ENCODE measurements at places on chromosomes 2 and 18. TPM values are rescaled to one million over a fixed set of nuclear protein-coding genes. Genes with fewer than 3 reads are reported as not detected.

DNA sequence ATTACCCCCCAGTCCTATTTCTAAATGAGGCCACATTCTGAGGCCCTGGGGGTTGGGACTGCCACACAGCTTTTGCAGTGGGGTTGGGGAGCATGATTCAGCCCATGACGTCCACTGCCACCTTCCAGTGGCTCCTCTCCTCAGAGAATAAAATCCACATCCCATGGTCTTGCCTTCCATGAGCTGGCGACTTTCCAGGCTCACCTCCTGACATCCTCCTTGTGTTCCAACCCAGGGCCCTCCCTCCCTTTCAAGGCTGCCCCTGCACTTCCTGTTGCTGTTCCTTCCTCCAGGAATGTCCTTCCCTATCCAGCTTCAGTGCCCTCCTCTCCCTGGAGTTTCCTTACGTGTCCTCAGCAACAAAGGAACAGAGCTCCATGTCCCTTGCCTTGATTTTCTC, 187.3 kb upstream of the ID2 start:
- no peaks in the 10 kb centered on the region for H3K36me3 ChIP-seq
- DNase-seq: no peak
- H3K27me3 ChIP-seq: peaks cover 6% of the 10 kb centered on the region
- no peak overlapping the region for H3K4me3 ChIP-seq

GRCh38 chr2:233546774-233547173, 19.8 kb downstream of the USP40 start:
- peaks cover 3% of the 10 kb centered on the region for H3K4me1 ChIP-seq
- DNase-seq: no peak
- peaks cover 15% of the 10 kb centered on the region for H3K36me3 ChIP-seq
- H3K27ac ChIP-seq: no peak overlapping the region

The ABCG8 gene
- not detected for polyA plus RNA-seq

DNA sequence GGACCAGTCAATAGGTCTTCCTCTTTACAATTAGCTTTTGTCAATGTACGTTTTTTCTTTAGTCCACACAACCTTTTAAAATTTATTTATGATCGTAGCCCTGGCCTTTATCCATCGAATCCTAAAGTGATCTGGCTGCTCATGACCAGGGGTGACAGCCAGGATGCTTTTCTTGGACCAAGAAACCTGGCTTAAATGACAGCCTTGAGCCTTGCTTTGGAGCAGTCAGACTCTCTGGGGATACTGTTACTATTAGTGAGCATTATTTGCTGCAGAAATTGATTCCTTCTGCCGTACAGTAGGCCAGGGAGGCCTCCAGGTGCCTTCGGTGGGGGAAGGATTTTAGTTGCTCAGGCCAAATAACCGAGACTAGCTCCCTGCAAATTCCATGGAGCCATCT, 70.2 kb downstream of the AGAP1 start:
- peaks cover 7% of the 10 kb centered on the region for H3K4me1 ChIP-seq
- H3K4me3 ChIP-seq: no peak overlapping the region
- H3K36me3 ChIP-seq: no peaks in the 10 kb centered on the region
- no peaks in the 10 kb centered on the region for H3K27me3 ChIP-seq

The GLB1L gene
- 6.2 TPM for polyA plus RNA-seq

- no peak overlapping the region for H3K27ac ChIP-seq
- no peak overlapping the region for H3K4me3 ChIP-seq
- no peaks in the 10 kb centered on the region for H3K36me3 ChIP-seq
- H3K27me3 ChIP-seq: no peaks in the 10 kb centered on the region
Observed at GRCh38 chr2:41294331-41294730, 753.5 kb upstream of the PKDCC start.

DNA sequence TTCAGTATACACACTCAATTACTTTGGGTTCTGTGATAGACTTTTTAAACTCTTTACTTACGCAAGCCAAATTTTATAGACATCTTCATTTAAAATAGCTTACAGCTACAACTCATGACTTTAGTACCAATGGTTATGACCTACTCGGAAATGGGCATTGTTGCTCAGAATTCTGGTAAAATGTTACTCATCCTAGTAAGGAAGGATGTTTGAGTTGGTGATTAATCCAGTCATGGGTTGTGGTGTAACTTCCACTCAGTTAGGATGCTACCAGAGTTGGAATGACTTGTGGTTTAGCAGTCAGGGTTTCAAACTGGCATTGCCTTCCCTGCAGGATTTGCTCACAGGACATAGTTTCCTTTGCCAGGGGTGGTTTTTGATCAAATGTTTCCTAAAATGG, 7.4 kb upstream of the NPC1 start:
- H3K4me3 ChIP-seq: no peak overlapping the region
- H3K27ac ChIP-seq: no peak overlapping the region
- H3K27me3 ChIP-seq: no peaks in the 10 kb centered on the region
- no peaks in the 10 kb centered on the region for H3K4me1 ChIP-seq
- DNase-seq: peak; percentile 87
- H3K36me3 ChIP-seq: no peaks in the 10 kb centered on the region

DNA sequence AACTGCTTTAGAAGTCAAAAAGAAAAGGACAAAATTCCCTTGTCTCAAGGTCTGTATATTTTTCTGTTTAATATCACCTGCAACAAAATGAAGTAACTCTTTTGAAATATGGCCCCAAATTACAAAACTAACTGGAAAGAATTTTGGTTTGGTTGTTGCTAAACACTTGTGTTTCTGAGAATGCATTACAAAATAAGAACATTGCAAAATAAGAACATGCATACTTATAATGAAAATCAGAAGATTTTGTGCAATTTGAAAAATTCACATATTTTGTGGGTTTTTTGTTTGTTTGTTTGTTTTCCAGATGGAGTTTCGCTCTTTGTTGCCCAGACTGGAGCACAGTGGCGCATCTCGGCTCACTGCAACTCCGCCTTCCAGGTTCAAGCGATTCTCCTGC, 21.8 kb downstream of the NDUFB3 start:
- H3K4me1 ChIP-seq: no peaks in the 10 kb centered on the region
- H3K27me3 ChIP-seq: no peaks in the 10 kb centered on the region
- no peak overlapping the region for H3K4me3 ChIP-seq
- DNase-seq: no peak

The UGT1A10 gene
- not detected for polyA plus RNA-seq

DNA sequence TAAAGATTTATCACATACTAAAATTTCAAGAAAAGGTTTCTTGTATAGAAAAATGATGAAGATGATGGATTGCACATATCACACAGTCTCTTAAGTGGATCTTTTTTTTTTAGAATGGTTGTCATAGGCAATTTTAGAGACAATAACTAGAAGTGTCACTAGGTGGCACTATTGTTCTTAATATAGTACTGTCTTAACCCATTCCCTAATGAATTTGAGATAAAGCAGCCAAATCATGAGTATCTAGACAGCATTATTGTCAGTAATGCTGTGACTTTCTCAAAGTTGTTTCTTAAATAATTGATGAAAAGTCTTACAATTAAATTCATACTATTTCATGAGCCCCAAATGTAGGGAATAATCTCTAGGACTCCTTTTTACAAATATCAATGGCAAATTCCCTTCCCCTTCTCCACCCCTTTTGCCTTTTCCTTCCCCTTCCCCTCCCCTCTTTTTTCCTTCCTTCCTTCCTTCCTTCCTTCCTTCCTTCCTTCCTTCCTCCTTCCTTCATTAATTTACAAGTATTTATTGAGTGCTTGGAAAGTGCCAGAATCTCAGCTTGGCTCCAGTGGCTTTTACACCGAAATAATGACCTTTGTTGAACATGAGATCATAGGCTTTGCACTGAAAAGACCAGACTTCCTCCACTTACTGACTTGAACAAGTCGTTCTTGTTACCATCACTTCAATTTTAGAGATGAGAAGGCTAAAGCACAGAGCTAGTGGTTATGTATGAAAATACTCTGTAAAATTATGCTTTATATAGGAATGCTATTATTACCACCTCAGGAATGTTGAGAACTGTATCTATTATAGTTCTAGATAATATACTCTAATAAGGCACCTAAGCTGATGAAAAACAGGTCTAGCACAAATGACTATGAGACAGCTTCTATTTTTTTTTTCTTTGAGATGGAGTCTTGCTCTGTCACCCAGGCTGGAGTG, 19.8 kb downstream of the MYL12B start:
- no peak overlapping the region for H3K27ac ChIP-seq
- no peaks in the 10 kb centered on the region for H3K4me1 ChIP-seq
- no peaks in the 10 kb centered on the region for H3K27me3 ChIP-seq
- no peak overlapping the region for H3K4me3 ChIP-seq
- peak; percentile 86 for DNase-seq
- peaks cover 10% of the 10 kb centered on the region for H3K36me3 ChIP-seq

The GKN1 gene
- polyA plus RNA-seq: not detected

- no peaks in the 10 kb centered on the region for H3K36me3 ChIP-seq
- H3K4me1 ChIP-seq: no peaks in the 10 kb centered on the region
- DNase-seq: no peak
- H3K4me3 ChIP-seq: no peak overlapping the region
- no peaks in the 10 kb centered on the region for H3K27me3 ChIP-seq
Observed at GRCh38 chr18:38961880-38962279, 1396.3 kb upstream of the CELF4 start.

DNA sequence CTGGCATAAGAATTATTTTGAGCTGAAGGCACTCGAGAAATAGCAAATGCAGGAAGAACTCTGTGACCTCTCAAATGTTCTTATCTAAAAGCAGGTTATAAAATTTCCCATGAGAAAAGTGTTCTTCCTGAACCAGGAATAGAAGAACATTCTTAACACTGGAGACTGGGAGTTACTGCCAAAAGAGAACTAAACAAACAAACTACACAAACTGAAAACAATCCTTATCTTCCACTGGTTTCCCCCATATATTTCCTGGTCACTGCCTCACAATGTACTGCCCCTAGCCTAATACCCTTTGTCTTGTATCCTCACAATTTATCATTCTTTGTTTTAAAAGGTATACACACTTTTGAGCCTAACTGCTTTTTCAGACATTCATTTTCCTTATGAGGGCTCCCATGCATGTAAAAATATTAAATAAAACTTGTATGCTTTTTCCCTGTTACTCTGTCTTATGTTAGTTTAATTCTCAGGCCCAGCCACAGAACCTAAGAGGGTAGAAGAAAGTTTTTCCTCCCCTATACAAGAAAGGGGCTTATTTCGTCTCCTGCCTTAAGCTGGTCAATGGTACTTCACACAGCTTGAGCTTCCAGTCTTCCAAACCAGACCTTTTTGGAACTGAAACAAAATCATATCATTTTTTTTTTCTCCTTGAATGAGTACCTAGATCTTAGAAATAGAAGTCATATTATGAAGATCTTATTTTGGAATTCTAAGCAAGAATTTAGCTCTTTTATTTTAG, 110.6 kb downstream of the MSTN start:
- DNase-seq: no peak
- H3K27me3 ChIP-seq: no peaks in the 10 kb centered on the region
- no peak overlapping the region for H3K4me3 ChIP-seq
- no peak overlapping the region for H3K27ac ChIP-seq

The DUSP11 gene
- polyA plus RNA-seq: 22.4 TPM

- H3K36me3 ChIP-seq: no peaks in the 10 kb centered on the region
- H3K4me1 ChIP-seq: no peaks in the 10 kb centered on the region
- no peak overlapping the region for H3K4me3 ChIP-seq
- no peak overlapping the region for H3K27ac ChIP-seq
- H3K27me3 ChIP-seq: peaks cover 29% of the 10 kb centered on the region
Observed at GRCh38 chr18:46341986-46342525, 237.9 kb downstream of the HAUS1 start.

The PID1 gene
- polyA plus RNA-seq: 1.1 TPM

DNA sequence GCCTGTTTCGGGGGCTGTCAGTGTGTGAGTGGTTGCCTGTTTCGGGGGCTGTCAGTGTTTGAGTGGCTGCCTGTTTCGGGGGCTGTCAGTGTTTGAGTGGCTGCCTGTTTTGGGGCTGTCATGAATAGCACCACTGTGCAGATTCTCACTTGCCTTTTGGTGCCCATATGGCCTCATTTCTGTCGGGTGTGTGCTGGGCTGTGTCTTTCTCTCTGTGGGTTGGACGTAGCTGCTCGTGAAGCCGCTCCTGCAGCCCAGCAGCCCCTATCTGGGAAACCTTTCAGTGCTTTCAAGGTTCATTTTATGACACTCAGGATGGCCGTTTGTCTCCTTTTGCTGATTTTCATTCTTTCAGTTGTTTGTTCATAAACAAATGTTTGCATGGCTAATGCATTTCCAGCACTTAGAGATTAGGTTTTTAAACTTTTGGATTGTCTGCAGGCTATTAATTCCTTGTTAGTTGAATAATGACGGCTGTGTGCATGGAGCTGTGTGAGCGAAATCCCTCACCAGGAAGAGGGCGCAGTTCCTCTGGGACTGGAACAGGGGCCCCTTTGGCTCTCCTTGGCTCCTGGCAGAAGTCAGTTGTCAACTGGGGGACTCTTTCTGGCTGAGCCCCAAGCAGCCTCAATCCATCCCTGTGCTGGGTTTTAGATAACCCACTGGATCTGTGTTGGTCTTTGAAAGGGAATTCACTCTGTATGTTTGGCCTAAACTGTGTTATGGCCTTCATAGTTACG, 10.8 kb downstream of the AGAP1 start:
- no peak overlapping the region for H3K4me3 ChIP-seq
- H3K27ac ChIP-seq: no peak overlapping the region
- DNase-seq: no peak
- H3K36me3 ChIP-seq: no peaks in the 10 kb centered on the region
- H3K4me1 ChIP-seq: peaks cover 19% of the 10 kb centered on the region

- H3K36me3 ChIP-seq: no peaks in the 10 kb centered on the region
- peaks cover 44% of the 10 kb centered on the region for H3K27me3 ChIP-seq
- H3K27ac ChIP-seq: no peak overlapping the region
Observed at GRCh38 chr2:73173781-73174180, 28.6 kb upstream of the NOTO start.

DNA sequence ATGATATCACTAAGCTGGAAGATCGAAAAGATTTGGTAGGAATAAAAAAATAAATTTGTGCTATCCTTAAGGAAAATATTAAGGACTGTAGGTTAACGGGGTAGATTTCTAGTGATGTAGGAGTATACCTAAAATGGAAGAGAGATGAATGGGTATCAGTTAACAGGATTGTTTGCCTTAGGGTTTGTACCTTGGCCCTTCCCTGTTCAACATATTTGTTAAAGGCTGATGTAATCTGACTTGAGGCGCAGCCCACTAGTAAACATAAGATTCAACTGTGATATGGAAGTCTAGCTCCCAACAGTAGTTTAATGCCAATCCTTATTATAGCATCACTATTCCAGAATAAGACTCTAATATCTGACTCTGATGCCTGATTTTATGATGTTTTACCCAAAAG, 685.2 kb downstream of the DCC start:
- no peak for DNase-seq
- no peak overlapping the region for H3K4me3 ChIP-seq
- no peaks in the 10 kb centered on the region for H3K4me1 ChIP-seq
- H3K27me3 ChIP-seq: no peaks in the 10 kb centered on the region
- H3K36me3 ChIP-seq: no peaks in the 10 kb centered on the region

GRCh38 chr2:175062787-175063585, 57.8 kb upstream of the CHN1 start:
- no peak for DNase-seq
- H3K27me3 ChIP-seq: no peaks in the 10 kb centered on the region
- no peaks in the 10 kb centered on the region for H3K4me1 ChIP-seq
